Hepatocyte (in vitro differentiated cells): ENCODE measurements at places on chromosomes 16 and 17. TPM values are rescaled to one million over a fixed set of nuclear protein-coding genes. Genes with fewer than 3 reads are reported as not detected.

- no peaks in the 10 kb centered on the region for H3K36me3 ChIP-seq
- H3K4me1 ChIP-seq, result peaks cover 7% of the 10 kb centered on the region
- no peaks in the 10 kb centered on the region for H3K27me3 ChIP-seq
- DNase-seq, result peak; percentile 44
These were observed 34.1 kb upstream of the DHX8 start for GRCh38 chr17:43449470-43450248.

The CCL1 gene
- not detected in 2 replicates for total RNA-seq

- DNase-seq, result no peak
- H3K4me3 ChIP-seq, result no peak overlapping the region
- H3K36me3 ChIP-seq, result no peaks in the 10 kb centered on the region
- H3K27ac ChIP-seq, result peak overlapping the region; percentile 91
- H3K4me1 ChIP-seq, result peaks cover 26% of the 10 kb centered on the region
These were observed 5.6 kb downstream of the TP53I13 start for GRCh38 chr17:29573871-29574731.

DNA sequence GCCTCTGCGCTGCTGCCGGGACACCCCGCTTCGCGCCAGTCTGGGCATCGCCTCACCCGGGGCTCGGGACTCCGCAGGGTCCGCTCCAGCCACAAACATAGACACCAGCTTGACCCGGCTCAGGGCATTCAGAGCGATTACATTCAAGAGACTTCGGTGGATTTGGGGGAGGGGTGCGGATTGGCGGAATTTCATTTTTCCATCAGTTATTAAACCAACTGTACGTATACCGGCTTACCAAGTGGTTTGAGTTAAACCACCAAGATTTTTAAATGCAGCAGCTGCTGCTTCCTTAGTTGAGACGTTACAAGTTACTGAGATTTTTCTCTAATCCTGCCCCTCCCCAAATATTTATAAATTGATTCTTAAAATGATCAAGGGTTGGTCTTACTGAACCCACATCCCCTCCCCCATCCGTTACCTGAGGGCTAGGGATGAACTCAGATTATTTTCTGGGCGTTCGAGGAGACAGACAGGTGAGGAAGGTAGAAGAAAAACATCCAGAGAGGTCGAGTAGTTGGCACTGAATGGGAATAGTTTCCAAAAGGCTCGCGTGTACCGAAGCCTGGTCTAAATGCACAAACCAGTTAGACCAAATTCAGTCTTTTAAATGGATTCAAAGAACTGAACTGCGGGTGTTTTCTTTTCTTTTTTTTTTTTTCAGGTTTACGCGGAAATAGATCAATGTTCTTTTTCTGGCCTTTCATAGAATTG lies 1.5 kb downstream of the CRHR1 start:
- peaks cover 96% of the 10 kb centered on the region for H3K27me3 ChIP-seq
- H3K4me3 ChIP-seq, result peak overlapping the region; percentile 55
- no peaks in the 10 kb centered on the region for H3K36me3 ChIP-seq
- H3K4me1 ChIP-seq, result peaks cover 15% of the 10 kb centered on the region

DNA sequence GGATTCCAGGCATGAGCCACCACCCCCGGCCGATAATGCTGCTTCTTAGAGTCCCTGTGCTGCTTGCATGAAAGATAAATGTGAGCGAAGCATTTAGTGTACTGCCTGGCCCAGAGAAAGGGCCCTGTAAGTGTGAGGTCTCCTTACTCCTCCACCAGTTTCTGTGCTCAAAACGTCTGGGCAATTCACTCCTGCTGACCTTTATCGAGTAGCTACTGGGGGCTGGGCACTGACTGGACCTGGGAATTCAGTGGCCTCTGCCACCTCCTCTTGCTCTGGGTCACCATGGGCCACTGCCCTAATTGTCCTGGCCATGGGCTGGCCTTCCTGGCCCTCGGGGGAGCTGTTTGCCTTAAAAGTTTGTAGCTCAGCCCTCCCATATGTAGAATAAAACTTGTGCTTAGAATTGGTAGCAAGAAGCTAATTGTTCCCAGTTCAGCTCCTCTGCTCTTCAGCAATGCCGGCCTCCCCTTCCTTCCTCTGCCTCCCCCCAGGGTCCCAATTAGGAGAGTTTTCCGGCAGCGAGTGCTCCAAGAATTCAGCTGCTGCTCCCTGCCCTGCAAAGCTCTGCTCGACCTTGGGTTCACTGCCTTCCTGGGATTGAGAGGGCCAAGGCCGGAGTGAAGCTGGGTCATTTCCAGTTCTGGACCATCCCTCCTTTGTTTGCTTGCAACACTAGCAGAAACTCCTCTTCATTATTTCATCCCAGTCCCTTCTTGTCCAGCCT lies 98.9 kb upstream of the CDC42EP4 start:
- no peaks in the 10 kb centered on the region for H3K27me3 ChIP-seq
- DNase-seq, result no peak
- no peak overlapping the region for H3K27ac ChIP-seq
- H3K36me3 ChIP-seq, result no peaks in the 10 kb centered on the region
- H3K4me3 ChIP-seq, result no peak overlapping the region

GRCh38 chr17:42673885-42674754 lies 2.7 kb downstream of the PLEKHH3 start:
- no peaks in the 10 kb centered on the region for H3K36me3 ChIP-seq
- H3K27me3 ChIP-seq, result no peaks in the 10 kb centered on the region
- peaks cover 33% of the 10 kb centered on the region for H3K4me1 ChIP-seq

GRCh38 chr17:19263641-19264051 lies 26.5 kb downstream of the EPN2 start:
- DNase-seq, result no peak
- H3K27me3 ChIP-seq, result no peaks in the 10 kb centered on the region
- no peaks in the 10 kb centered on the region for H3K36me3 ChIP-seq
- H3K27ac ChIP-seq, result peak overlapping the region; percentile 78
- no peak overlapping the region for H3K4me3 ChIP-seq

DNA sequence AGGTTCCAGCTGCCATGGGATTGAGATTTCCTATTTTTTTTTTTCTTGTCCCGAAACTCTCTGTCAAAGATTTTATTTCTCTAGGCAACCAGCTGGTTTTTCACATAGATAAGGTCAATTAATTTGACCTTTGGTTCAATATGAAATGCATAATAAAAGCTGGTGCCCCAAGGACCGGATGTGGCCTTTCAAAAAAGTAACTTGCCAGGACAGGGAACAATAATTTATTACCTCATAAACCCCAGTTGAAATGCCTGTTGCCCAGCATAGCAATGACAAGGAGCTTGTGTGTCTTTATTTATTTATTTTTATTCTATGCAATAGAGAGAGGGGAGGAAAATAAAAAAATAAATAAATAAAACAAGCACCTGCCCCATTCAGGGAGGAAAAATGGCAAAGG lies 472.7 kb downstream of the KCNJ2 start:
- no peak for DNase-seq
- H3K27me3 ChIP-seq, result no peaks in the 10 kb centered on the region
- no peak overlapping the region for H3K27ac ChIP-seq
- no peaks in the 10 kb centered on the region for H3K36me3 ChIP-seq
- no peaks in the 10 kb centered on the region for H3K4me1 ChIP-seq
- H3K4me3 ChIP-seq, result no peak overlapping the region

GRCh38 chr17:61368832-61369450 lies 30.7 kb upstream of the TBX2 start:
- peaks cover 14% of the 10 kb centered on the region for H3K4me1 ChIP-seq
- H3K27ac ChIP-seq, result no peak overlapping the region
- no peak overlapping the region for H3K4me3 ChIP-seq
- DNase-seq, result no peak

DNA sequence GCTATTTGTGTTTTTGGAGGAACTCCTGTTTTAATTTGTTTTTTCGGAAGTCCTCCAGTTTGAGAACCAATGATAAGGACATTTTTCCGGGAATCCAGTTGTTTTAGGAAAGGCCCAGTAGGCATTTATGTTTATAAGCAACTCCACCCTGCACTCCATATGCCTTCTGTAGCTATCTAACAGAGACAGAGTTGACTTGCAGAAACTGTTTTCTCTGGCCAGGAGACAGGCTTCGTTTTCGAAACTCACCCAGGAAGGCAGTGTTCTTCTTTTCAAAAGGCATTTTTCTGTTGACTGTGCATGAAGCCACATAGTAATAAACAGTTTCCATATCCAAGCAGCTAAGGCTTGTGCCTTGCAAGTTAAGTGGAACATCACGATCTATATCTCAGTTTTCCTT lies 587.1 kb downstream of the WWOX start:
- DNase-seq, result no peak
- no peak overlapping the region for H3K4me3 ChIP-seq
- peaks cover 8% of the 10 kb centered on the region for H3K4me1 ChIP-seq

DNA sequence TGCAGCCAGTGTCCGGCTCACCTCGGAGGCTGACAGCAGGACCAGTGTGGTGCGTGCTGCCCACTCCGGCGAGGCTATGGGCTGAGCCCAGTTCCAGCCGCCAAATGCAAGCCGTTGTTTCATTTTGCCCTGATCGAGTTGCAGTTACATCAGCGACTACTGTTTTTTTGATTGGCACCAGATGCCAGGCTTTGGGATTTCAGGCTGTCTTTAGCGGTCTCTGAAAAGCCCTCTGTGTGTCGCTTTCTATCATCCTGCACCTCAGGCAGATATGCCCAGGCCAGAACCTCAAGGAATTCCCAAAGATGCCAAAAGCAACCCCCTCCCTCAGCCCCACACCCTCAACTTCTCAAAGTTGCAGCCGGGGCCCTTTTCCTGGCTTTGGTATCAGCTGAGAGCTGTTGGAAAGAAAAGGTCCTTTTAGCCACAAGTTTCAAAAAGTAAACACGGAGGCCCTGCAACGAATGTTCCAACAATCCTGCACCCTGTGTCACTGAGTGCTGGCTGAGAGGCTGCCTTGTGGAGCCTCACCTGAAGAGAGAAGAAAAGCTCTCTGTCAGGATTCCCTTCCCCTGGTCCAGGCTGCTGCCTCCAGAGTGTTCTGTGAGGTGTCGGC lies 58.9 kb downstream of the WWP2 start:
- H3K36me3 ChIP-seq, result no peaks in the 10 kb centered on the region
- peaks cover 13% of the 10 kb centered on the region for H3K4me1 ChIP-seq
- no peak overlapping the region for H3K4me3 ChIP-seq
- H3K27me3 ChIP-seq, result no peaks in the 10 kb centered on the region
- DNase-seq, result peak; percentile 48

- no peak overlapping the region for H3K4me3 ChIP-seq
- no peaks in the 10 kb centered on the region for H3K36me3 ChIP-seq
- H3K27me3 ChIP-seq, result no peaks in the 10 kb centered on the region
These were observed 11.3 kb downstream of the RAI1 start for GRCh38 chr17:17692353-17693252.

The ABCC3 gene
- total RNA-seq, result 12.6 and 18.1 TPM in 2 replicates

- peaks cover 31% of the 10 kb centered on the region for H3K4me1 ChIP-seq
- peak within 1 kb of the TSS; percentile 80 for H3K4me3 ChIP-seq
- no peaks in the 10 kb centered on the region for H3K36me3 ChIP-seq
- peak; percentile 90 for DNase-seq
- peak within 1 kb of the TSS; percentile 90 for H3K27ac ChIP-seq
These were observed at the start of gene ABHD15 for GRCh38 chr17:29566473-29567303. ABHD15 (minus strand) TSS chr17:29567037; CDS start chr17:29566966, 71 bp downstream.

DNA sequence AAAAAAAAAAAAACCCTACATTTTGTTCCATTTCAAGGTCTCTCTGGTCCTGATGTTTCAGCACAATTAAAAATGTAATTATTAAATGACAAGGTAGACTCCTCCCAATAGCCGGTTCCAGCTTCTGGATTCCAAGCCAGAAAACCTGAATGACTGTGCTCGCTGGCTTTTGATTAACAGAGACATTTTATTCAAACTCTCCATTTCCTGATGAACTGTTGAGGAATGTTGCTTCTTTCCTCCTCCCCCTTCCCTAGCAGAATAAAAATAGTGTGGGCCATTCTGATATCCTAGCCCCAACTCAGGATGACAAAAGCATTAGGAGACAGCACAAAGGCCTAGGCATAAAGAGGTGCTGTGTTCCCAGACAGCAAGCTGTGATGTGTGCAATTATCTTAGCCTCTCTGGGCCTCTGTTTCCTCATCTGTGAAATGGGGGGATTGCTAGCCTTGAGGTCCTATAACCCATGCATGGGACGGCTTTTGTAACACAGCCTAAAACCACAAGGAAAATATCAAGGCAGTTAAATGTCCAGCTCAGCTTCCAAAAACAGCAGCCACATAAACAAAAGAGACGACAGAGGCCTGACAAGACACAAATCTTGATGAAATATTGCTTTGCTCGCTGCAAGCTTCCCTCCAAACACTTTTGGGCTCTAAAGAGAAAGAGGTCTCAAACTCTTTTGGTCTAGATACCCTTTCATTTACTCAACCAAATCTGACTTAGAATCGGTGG lies 127.2 kb upstream of the RCVRN start:
- no peak overlapping the region for H3K27ac ChIP-seq
- no peaks in the 10 kb centered on the region for H3K36me3 ChIP-seq

The CDK5R1 gene
- total RNA-seq, result 1.1 and 1.3 TPM in 2 replicates
